ENCODE measurements at places on chromosomes 2 and 18. TPM values are rescaled to one million over a fixed set of nuclear protein-coding genes. Genes with fewer than 3 reads are reported as not detected.

The LAMA3 gene
- total RNA-seq: 19.1 TPM

The CPLX4 gene
- total RNA-seq: not detected

The IL1F10 gene
- not detected for total RNA-seq

The LRP2 gene
- total RNA-seq: not detected

The FER1L5 gene
- 1.4 TPM for total RNA-seq

The NOSTRIN gene
- total RNA-seq: 0.09 TPM

The CCDC74A gene
- 11.5 TPM for total RNA-seq

The OSR1 gene
- total RNA-seq: 36.5 TPM

The METTL4 gene
- total RNA-seq: 8.0 TPM

The CNDP1 gene
- total RNA-seq: not detected

The DYNAP gene
- total RNA-seq: not detected

The VSNL1 gene
- total RNA-seq: not detected

The DNAH6 gene
- total RNA-seq: 0.09 TPM

The XDH gene
- not detected for total RNA-seq

The DLX1 gene
- total RNA-seq: not detected

The PID1 gene
- total RNA-seq: 28.3 TPM

The DSG1 gene
- not detected for total RNA-seq

The GPC1 gene
- total RNA-seq: 52.1 TPM

The SGPP2 gene
- not detected for total RNA-seq

The AMMECR1L gene
- 14.2 TPM for total RNA-seq

The PTPRN gene
- 57.0 TPM for total RNA-seq

The RAB1A gene
- 82.5 TPM for total RNA-seq

The TUBA3E gene
- total RNA-seq: not detected

The VWA3B gene
- 0.09 TPM for total RNA-seq

The LRRTM4 gene
- total RNA-seq: not detected

The FTCDNL1 gene
- 1.00 TPM for total RNA-seq

The TMEM200C gene
- total RNA-seq: 0.14 TPM

The MAB21L4 gene
- not detected for total RNA-seq

The CTLA4 gene
- total RNA-seq: not detected

The RAB17 gene
- 0.28 TPM for total RNA-seq

The RNU2-63P gene
- 325 TPM for total RNA-seq

The FAM124B gene
- under 0.01 TPM for total RNA-seq

The RGPD3 gene
- 0.09 TPM for total RNA-seq

The CAPN14 gene
- under 0.01 TPM for total RNA-seq

The STAM2 gene
- total RNA-seq: 38.2 TPM

The HOXD8 gene
- total RNA-seq: 1.6 TPM

The NAT8 gene
- total RNA-seq: not detected

The CCDC74B gene
- 6.5 TPM for total RNA-seq

The SLC40A1 gene
- total RNA-seq: 103 TPM

The CNDP2 gene
- total RNA-seq: 39.7 TPM

The MRPS9 gene
- total RNA-seq: 30.0 TPM

All from smooth muscle cell of bladder (primary cell).